ENCODE measurements at places on chromosomes 16 and 17. TPM values are rescaled to one million over a fixed set of nuclear protein-coding genes. Genes with fewer than 3 reads are reported as not detected.

DNA sequence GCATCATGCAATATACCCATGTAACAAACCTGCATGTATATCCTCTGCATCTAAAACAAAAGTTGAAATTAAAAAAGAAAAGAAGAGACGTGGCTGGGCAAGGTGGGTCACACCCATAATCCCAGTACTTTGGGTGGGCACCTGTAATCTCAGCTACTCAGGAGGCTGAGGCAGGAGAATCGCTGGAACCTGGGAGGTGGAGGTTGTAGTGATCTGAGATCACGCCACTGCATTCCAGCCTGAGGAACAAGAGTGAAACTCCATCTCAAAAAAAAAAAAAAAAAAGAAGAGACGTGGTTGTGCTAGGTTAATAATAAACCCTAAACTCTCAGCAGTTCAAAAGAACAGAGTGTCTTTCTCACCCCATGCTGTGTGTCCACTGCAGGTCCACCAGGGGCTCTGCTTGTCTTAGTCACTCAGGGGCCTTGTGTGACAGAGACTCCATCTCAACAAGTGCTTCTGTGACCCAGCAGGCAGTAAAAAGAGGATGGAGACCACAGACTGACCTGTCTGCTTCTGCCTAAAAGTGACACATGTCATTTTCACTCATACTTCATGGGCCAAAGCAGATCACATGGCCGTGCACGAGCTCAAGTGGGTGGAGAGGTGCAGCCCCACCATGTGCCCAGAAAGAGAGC is 22.3 kb upstream of the N4BP1 start:
- no peak for DNase-seq

DNA sequence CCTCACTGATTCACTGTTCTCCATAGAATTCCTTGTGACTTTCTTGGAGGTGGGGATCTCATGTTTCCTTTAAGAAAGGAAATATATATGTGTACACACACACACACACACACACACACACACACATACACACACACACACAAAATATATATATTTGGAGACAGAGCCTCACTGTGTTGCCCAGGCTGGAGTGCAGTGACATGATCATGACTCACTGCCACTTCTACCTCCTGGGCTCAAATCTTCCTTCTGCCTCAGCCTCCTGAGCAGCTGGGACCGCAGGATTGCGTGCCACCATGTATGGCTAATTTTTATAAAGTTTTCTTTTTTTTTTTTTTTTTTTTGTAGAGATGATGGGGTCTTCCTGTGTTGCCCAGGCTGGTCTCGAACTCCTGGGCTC is 45.9 kb downstream of the CDH13 start:
- DNase-seq, result no peak

GRCh38 chr16:82776470-82777146 is 149.8 kb downstream of the CDH13 start:
- no peak for DNase-seq

DNA sequence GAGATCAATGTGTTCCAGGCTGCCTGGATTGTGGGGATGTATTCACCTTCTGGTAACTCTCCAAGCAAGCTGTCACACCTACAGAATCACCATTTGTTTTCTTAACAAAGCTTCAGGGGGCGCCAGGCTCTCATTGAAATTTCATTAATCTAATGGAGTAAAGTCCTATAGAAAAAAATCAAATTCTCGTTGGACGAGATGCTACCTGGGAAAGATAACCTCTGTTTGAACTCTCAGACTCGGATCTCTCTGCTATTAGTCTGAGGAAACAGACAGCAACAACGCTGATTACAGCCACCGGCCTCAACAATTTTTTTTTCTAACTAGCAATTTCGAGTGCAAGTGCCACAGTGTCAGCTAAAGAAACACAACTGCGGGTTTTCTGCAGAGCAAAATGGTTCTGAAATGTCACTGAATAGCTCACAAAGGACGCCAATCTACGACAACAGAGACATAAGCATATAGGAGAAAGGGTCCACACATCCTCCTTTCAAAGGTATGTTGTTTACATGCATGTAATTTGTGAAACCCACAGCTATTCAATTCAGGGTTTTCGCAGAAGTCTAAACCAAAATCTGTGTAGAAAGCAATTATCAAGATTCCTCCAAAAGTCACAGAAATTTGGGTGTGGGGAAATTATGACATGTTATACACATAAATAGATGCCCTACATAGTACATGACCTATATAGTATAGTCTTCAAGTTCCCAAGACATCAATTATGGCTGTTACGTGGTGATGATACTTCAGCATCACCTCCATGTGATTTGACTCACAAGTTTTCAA is 135.8 kb downstream of the SKAP1 start:
- no peak for DNase-seq

GRCh38 chr16:78300469-78300868 is 201.0 kb downstream of the WWOX start:
- no peak for DNase-seq

- no peak for DNase-seq
Observed at GRCh38 chr16:52568983-52569690, 22.2 kb upstream of the TOX3 start.

The GAS2L2 gene
- not detected for total RNA-seq

The SMTNL2 gene
- total RNA-seq, result not detected
